ENCODE measurements at places on chromosomes 4 and X.
A peak's percentile ranks its signal among the peaks of the same experiment; 100 is the strongest.

- no peak for DNase-seq
Measured at GRCh38 chr4:185803022-185803421, 9.0 kb downstream of the SORBS2 start.

GRCh38 chrX:118345045-118345463 lies 852 bp upstream of the WDR44 start:
- no peak for DNase-seq

- DNase-seq: no peak
Measured at GRCh38 chrX:10622197-10622596, 1.8 kb upstream of the MID1 start.

DNA sequence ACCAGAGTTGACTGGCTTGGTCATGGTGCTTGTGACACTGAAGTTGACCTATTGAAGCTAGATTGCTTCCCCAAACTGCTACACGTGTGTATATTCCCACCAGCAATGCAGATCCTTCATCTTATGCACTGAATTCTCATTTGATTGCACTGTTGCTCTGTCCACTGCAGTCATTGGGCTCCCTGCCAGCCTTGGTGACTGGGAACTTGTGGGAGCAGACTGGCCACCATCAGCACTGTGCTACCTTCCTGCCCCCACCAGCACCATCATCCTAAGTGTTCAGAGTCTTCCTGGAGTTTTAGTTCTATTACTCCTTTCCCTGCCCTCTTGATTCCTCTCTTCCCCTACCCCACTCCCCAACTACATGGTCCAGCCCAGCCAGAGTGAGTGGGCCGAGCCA lies 117.7 kb upstream of the PRPS2 start:
- no peak for DNase-seq

DNA sequence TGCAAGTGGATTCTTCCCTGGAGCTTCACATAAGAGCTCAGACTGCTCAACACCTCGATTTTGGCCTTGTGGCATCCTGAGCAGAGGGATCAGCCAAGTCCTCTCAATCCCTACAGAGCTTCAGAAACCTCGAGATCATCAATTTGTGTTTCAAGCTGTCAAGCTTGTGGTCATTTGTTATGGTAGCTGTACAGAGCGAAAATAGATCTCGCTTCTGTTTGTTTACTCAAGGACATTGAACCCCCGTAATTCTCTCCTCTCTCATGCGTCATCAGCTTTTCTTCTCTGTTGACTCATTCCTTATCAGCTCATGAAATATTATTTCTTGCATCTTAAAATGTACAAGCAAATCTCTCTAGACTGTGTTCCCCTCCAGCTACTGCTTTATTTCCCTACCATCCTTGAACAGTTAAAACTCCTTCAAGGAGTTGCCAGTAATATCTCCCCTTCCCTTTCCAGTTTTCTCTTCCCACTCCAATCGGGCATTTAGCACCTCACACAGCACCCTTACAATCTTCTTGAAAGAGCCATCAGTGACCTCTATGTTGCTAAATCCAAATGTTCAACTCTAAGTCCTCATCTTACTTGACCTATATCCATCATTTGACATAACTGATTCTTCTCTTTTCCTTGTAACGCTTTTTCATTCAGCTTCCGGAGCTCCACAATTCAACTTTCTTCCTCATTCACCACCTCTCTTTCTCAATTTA lies 106.2 kb upstream of the FAT1 start:
- DNase-seq: peak; percentile 70

GRCh38 chr4:3305610-3306371 lies 13.0 kb downstream of the RGS12 start:
- no peak for DNase-seq

DNA sequence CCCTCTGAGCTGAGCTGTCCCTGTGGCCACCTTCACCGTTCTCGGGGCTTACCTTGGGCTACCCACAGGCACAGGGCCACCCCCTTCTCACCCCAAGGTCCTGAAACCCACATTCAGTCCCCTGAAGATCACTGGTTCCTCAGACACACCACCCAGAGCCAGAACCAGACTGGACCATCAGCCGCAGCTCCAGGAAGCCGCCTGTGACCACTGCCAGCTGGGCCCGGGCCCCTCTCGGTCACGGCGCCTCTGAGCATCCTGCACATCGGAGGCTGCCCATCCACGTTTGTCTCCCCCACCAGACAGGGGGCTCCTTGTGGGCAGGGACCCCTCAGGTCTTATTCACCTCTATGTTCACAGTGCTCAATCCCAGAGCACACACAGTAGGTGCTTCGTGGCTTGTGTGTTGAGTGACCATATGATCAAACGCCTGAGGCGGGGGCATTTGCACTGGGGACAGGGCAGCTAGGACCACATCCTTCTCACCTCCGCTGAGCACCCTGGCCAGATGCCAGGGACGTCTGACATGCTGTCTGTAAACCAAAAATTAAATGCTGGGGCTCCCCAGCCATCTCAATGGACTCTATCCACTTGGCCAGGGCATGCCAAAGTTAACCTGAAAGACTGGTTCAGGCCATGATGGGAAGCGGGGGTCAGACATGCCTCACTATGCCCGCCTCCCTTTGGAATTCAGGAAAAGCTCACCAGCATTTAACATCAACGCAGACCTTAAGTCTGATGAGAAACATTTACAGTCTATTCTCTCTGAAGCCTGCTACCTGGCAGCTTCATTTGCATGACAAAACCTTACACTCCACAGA lies 109.4 kb upstream of the AFAP1 start:
- DNase-seq: no peak

- peak; percentile 81 for DNase-seq
Measured at GRCh38 chrX:72554448-72555140, 18.0 kb downstream of the HDAC8 start.

- DNase-seq: no peak
Measured at GRCh38 chr4:114062499-114062898, 83.1 kb upstream of the ARSJ start.

- DNase-seq: no peak
Measured at GRCh38 chrX:71118985-71119535, 664 bp downstream of the MED12 start.

- DNase-seq: no peak
Measured at GRCh38 chrX:112786076-112786475, 54.6 kb downstream of the AMOT start.

- DNase-seq: no peak
Measured at GRCh38 chr4:189305500-189305899, 635.2 kb upstream of the FRG1 start.

DNA sequence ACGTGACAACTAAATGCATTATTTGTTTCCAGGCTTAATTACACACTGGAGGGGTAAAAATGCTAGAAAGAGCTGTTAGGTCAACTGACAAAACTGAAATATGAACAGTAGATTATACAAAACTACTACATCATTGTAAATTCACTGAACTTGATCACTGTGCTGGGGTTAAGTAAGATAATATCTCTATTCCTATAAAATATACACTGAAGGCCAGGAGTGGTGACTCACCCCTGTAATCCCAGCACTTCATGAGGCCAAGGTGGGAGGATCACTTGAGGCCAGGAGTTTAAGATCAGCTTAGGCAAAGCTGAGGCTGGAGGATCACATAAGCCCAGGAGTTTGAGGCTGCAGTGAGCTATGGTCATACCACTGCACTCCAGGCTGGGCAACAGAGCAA lies 31.8 kb upstream of the NKX6-1 start:
- DNase-seq: peak; percentile 65

DNA sequence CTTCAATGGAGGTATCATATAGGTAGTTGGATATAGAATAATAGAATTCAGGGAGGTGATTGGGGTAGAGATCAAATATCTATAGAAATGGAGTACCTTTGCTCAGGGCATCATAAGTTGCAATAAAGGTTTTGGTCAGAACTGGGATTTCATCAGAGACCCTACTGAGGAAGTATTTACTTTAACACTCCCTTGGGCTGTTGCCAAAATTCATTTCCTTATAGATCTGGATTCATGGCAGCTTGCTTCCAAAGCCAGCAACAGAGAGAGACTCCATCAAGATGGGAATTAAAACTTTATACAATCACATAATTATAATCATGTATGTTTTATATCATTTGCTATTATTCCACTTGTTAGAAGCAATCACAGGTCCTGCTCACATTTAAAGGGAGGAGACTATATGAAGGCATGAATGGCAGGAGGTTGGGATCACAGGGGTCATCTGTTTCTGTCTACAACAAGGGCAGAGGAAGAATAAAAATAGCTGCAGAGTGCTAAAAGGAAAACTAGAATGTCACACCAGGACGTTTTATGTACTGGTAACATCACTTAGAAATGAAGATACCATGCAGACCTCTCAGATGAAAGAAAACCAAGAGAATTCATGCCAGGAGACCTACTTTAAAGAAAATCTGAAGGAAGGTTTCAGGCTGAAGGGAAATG lies 902.1 kb upstream of the LCORL start:
- DNase-seq: no peak

DNA sequence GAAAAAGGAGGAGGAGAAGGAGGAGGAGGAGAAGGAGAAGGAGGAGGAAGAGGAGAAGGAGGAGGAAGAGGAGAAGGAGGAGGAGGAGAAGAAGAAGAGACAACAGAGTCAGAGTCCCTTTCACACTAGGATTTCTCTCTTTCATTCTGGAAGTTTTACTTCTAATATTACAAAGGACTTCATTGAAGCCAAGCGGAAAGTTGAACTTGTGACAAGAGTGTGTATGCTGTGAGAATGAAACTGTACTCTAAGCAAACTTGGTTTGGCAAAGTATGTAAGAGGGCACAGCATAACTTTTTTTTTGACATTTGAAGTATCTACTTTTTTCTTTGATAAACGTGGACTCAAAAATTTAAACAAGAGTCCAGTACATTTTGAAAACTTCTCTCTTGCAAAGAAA lies 48.0 kb downstream of the CXCL8 start:
- no peak for DNase-seq

DNA sequence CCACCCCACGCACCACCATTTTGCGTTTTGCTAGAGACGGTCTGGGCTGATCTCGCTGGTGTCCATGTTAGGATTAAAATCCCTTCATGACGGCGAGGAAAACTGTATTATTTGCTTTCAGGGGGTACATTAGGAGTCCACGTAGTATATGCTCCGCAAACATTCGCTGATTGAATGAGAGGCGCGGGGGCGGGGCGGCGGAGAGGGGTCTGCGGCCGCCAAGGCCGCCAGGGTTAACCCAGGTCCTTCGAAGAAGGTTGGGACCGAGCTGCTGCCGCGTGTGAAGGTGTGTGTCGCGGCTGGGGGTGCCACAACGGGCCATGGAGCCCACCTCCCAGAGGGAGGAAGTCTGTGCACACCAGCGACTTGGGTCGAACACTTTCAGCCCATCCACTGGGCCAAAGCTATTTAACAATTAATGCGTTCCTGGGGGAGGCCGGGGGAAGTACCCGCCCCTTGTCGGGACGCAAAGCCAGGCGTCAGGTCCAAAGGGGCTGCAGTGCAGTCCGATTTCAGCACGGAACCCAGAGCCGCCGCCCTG lies 6.4 kb upstream of the PITX2 start:
- no peak for DNase-seq

GRCh38 chrX:46582325-46582724 lies 8.8 kb downstream of the CHST7 start:
- peak; percentile 31 for DNase-seq

All from HT1080 (cell line).